Stimulated activated CD8-positive, alpha-beta memory T cell treated with anti-CD3 and anti-CD28 coated beads, Interleukin-4, amount 100 ng/mL, for 24 hours (primary cell): ENCODE measurements at places on chromosomes 3 and 15.

DNA sequence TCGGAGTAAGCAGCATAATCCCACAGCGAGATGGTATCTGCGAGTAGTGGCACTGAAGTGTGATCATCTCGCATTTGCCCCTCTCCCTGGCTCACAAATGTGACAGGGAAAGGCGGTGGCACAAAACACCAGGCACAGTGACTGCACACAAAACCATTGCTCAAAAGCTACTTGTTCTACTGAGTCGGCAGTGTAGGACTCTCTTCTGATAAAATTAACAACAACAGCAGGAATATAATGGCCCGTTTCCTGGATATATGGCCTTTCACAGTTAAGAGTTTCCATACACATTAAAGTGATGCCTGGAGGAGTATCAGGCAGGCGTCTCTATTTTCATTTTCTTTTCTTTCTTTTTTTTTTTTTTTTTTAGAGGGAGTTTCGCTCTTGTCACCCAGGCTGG lies 69.0 kb downstream of the MYO1E start:
- no peak for DNase-seq

GRCh38 chr3:178289544-178290160 lies 246.6 kb upstream of the KCNMB2 start:
- no peak for DNase-seq

DNA sequence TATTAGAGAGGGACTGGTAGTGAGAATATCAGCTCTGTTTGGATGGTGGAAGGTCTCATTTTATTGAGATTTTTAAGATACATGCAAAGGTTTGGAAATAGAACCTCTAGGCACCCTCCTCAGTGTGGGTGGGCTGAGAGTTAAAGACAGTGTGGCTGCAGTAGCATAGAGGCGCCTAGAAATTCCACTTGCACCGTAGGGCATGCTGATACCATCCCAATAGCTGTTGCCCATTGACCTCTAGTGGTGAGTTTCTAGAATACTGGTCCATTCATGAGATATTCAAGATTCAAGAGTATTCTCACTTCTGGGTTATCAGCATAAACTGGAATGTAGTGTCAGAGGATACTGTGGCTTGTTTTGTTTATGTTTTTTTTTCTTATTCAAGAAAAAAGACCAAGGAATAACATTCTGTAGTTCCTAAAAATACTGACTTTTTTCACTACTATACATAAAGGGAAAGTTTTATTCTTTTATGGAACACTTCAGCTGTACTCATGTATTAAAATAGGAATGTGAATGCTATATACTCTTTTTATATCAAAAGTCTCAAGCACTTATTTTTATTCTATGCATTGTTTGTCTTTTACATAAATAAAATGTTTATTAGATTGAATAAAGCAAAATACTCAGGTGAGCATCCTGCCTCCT lies 87.2 kb downstream of the TGFBR2 start:
- DNase-seq: no peak

- no peak for DNase-seq
Observed at GRCh38 chr15:92636908-92637481, 18.6 kb downstream of the FAM174B start.

DNA sequence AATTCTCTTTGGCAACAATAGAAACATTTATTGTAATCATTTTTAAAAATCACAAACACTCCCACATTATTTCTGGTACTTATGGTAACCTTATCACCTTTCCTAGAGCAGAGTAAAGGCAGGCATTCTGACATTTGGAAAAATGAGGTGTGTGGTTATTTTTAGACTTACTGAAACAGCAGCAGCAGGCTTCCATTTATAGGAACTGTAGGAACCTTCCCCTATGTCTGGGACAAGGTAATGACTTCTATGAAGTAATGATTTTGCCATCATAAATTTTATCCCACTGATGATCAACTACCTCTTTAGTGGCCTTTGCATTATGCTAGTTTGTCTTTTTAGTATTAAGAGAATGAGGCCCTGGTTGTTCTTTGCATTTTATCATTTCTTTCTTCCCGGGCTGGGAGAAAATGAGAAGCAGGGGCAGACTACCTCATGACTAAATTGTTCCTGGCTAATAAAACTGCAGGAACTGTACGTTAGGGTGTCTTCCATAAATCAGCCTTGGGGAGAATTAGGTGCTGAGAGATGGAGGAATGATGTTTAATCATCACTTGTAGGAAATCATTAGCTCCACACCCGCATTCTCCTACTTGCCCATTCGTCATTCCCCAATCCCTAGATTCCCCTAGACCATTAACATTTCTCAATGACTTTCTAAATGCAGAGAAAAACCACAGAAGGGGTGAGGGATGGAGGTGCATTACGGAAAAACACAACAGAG lies 680.3 kb downstream of the AGBL1 start:
- no peak for DNase-seq

- no peak for DNase-seq
Observed at GRCh38 chr3:1103525-1103924, 10.7 kb downstream of the CNTN6 start.

- DNase-seq: no peak
Observed at GRCh38 chr3:12458901-12459300, 25.4 kb upstream of the TSEN2 start.

DNA sequence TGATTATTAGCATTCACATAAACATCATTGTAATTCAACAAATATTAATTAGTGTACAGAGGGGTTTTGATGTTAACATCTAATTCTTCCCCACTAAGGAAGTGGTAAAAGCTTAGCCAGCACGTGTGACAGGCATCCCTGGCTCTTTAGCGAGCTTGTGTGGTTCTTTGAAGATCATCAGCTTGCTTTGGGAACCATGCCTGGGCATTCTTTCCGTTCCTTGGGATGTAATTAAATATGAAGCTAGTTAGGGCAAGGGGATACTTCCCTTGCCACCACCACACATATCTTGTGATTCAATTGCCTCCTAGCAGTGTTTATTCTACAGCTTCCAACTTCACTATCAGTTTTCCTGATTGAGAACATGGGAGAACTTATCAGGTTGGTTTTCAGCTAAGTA lies 246.5 kb downstream of the MYRIP start:
- no peak for DNase-seq

DNA sequence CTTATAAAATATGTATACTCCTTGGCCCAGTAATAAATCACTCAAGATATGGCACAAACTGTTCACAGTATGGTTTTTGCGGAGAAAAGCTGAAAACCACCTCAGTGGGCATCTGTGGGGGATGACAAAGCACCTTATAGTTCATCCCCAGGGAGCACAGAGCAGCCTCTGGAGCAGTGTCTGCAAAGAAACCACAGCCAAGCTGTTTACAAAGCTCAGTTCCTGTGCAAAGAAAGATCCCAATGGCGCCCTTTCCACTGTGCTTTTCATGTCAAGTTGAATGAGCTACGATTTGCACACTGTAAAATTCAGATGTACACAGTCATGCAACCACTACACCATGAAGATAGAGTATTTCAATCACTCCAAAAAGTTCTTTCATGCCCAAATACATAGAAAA lies 2.5 kb upstream of the EFCC1 start:
- no peak for DNase-seq

DNA sequence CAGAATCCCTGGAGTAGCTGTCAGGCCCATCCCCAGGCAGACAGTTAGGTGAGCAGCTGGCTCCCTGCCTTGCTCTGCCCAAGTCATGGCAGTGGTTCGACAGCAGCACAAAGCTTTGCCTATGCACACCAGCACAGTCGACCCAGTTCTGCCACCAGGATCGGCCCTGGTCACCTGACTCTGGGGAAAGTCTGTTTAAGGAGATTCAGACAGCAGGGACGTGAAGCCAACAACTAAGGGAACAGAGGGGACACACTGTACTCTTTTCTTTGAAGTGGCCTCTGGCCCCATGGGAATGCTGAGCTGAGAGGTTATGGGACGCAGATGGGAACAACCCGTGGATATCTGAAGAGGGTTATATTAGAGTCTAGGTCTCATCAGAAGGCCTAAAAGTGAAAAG lies 134.8 kb downstream of the CHDH start:
- no peak for DNase-seq

GRCh38 chr3:108241721-108242120 lies 19.5 kb upstream of the IFT57 start:
- DNase-seq: no peak

- no peak for DNase-seq
Observed at GRCh38 chr15:44340410-44340809, 51.9 kb downstream of the GOLM2 start.

DNA sequence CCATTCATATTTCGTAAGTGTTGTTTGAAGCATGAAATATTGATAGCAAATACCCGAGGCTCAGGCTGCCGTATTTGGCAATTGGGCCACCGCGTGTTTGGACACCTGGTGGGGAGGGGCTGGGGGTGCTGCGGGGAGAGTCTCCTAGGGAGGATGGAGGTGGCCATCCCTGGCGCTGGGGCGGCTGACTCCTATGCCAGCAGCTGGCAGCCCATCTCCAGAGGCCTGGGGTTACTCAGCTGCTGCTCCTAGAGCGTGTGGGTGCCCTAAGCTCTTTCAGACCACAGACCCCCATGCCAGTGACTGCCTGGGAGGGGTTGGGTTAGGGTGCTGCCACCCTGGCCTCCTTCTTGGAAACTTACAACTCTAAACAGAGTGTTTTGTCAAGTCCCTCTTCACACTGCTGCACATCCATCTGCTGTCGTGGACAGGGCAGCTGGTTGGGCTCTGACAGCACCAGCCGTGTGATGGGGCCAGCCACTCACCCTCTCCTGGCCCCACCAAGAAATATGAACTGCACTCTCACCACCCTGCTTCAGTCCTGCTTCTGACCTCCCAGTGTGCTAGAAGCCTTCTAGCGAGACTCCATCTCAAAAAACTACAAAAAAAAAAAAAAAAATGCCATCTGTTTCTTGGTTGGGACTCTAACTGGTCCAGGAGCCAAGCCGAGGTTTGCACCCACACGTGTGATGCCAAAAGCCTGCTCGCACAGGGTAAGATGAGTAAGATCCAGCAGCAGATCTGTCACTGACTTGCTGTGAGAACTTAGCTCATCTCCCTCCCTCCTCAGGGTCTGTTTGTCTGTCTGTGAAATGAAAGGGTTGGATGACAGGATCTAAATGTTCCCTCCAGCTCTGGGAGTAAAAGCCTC lies 156.2 kb downstream of the MEGF11 start:
- DNase-seq: no peak

DNA sequence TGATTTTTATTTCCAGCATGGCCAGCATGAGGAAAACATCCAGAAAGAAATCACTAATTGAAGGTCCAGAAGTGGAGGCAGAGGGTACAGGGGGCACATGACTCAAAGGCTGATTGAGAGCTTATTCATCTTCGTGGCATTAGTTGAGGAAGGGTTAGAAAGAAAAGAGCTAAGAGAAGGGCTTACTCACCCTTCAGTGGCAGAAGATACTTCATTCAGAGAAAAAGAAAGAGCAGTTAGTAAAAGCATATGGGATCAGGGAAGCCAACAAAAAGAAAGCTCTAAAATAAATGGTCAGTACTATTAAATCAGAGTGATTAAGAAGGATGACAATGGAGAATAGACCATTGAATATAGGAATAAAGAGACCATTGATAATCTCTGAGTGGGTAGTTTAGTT lies 25.2 kb downstream of the GAP43 start:
- DNase-seq: no peak

DNA sequence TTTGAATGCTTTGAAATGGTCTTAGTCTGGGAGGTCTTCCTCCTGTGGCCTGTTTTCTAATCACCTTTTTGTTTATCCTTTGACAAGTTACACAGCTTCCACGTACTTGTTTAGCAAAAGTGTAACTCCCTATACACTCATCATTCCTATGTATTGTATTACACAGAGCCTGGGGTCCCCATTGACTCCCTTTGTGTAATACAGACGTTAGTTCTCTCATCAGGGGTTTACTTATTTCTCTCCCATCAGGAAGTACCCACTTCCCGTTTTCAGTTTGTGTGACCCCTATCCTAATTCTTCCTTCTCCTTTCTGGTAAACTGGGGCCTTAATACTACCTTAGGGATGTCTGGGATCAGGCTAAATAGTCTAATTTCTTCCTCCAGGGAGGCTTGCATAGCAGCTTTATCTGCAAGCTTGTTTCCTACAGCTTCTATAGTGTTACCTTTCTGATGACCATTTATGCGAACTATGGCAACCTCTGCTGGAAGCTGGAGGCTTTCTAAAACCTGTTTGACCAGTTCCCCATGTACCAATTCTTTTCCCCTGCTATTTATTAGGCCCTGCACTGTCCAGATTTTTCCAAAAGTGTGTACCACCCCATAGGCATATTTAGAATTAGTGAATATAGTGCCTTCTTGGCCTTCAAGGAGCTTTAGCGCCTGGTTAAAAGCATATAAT lies 22.4 kb downstream of the ARL8B start:
- DNase-seq: no peak

DNA sequence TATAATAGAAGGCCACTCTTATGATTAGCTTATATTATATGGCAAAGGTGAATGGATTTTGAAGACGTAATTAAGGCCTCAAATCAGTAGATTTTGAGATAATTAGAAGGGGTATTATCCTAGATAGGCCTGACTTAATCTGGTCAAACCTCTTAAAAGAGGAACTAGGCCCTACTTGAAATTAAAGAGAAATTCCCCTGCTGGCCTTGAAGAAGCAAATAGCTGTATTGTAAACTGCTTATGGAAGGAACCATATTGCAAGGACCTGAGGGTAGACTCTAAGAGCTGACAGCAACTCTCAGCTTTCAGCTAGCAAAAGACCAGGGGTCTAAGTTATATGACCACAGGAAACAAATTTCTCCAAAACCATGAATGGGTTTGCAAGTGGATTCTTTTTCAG lies 219.0 kb upstream of the ONECUT1 start:
- DNase-seq: no peak

GRCh38 chr3:128052595-128053351 lies 536 bp downstream of the SEC61A1 start:
- DNase-seq: no peak

- DNase-seq: no peak
Observed at GRCh38 chr3:113211330-113212149, at the start of gene BOC. Gene BOC (plus strand): TSS chr3:113211557. CDS start chr3:113249803, 38,246 bp downstream.

GRCh38 chr3:159751146-159751545 lies 237.5 kb upstream of the IL12A start:
- DNase-seq: no peak

DNA sequence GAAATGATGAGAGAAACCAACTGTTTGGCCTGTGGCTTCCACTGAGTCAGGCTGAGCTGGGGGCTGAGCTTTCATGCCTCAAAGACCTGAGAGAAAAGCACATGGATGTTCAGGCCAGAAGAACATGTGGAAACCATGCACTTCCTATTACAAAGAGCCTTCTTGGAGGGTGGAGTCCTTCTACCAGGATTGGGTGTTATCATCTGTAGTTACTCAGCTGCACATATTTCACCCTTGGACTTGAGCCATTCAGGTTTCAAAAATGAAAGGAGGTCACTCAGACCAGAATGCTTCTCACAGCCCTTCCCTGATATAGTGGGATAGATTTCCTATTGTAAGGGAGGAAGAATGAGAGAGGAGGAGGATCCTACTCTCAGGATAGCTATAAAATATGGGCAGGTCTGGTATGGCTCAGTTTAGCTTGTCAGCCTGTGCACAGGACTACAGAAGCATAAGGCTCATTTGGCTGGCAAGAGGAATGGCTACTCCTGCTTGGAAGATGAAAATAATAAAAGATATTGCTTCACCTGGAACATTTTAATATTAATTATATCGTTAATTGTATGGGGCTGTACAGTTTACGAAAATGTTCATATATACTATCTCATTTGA lies 173.6 kb upstream of the TMC3 start:
- DNase-seq: no peak

- DNase-seq: no peak
Observed at GRCh38 chr3:13047296-13048165, 25.7 kb downstream of the IQSEC1 start.

- DNase-seq: no peak
Observed at GRCh38 chr3:174270841-174271240, 588.3 kb upstream of the NAALADL2 start.
